ENCODE measurements at places on chromosomes 3 and 15.

- no peak for DNase-seq
These were observed 20.1 kb upstream of the AMOTL2 start for GRCh38 chr3:134394380-134394779.

DNA sequence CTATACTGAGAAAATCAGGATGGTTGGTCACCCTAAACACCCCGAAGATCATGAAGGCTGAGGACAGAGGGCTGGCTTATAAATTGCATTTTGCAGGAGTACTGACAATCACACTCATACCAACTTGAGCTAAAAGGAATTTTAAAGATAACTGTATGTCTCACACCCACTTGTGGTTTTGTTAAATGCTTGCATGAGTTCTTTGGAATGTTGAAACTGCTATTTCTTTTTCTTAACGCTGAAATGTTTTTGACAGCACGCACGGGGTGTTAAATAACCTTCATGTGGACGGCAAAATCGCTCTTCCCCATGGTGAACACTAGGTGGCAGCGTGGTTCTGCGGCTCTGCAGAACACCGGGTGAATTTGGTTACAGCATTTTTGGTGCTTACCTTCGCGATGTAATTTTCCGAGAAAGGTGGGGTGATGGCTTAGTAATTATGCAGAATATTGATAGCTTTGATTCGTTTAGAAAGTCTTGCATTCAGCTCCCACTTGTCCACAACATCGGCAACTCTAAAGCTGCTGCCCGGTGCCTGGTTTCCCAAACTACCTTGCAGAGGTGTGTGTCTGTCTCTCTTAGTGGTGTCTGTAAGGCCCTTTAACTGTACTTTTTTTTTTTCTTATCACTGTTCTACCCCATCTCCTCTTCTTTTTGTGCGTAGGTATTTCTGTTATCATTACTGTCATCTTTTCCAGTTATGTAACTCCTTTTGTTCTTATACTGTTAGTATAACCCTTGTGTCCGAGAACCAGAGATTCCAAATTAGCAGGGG is 51.7 kb downstream of the ARNT2 start:
- DNase-seq: no peak

- no peak for DNase-seq
These were observed 8.2 kb downstream of the PCSK6 start for GRCh38 chr15:101481381-101481705.

GRCh38 chr3:63909431-63909830 is 2.8 kb downstream of the SCAANT1 start:
- no peak for DNase-seq

- no peak for DNase-seq
These were observed 10.6 kb downstream of the RPS27L start for GRCh38 chr15:63146684-63147083.

DNA sequence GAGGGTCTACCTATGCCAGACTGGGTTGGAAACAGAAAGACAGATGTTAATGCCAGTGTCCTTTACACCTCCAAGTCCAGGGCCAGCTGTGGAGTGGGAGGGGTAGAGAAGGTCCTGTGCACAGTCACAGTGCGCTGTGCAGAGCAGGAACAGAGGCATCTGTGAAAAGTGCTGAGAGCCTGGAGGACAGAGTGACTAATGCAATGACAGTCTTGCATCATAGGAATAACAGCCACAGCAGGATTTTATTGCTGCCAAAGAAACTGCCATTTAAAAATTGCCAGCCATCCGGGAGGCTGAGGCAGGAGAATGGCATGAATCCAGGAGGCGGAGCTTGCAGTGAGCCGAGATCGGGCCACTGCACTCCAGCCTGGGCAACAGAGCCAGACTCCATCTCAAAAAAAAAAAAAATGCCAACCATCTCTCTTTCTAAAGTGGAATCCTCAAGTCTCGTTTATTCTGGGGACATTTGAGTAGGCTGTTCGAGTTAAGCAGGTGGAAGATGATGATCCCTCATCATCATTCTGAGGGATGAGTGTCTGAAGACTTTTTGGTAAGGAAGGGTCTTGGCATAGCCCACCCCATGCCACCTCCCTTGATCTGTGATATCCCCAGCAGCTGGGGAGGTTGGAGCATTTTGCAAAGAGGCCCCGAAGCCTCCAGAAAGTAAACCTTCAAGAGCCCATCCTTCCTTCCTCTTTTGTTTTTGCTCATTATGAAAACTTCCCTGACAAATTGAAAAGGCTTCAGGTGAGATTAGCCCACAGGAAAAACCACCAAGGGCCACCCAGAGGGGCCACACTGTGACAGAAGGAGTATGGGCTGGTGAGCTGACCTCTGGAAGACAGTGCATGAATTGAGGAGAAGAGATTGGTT is 7.7 kb downstream of the CCR2 start:
- no peak for DNase-seq

- DNase-seq: no peak
These were observed 12.8 kb downstream of the MYL3 start for GRCh38 chr3:46850468-46850779.

GRCh38 chr3:51384055-51384725 is 901 bp upstream of the MANF start:
- no peak for DNase-seq

DNA sequence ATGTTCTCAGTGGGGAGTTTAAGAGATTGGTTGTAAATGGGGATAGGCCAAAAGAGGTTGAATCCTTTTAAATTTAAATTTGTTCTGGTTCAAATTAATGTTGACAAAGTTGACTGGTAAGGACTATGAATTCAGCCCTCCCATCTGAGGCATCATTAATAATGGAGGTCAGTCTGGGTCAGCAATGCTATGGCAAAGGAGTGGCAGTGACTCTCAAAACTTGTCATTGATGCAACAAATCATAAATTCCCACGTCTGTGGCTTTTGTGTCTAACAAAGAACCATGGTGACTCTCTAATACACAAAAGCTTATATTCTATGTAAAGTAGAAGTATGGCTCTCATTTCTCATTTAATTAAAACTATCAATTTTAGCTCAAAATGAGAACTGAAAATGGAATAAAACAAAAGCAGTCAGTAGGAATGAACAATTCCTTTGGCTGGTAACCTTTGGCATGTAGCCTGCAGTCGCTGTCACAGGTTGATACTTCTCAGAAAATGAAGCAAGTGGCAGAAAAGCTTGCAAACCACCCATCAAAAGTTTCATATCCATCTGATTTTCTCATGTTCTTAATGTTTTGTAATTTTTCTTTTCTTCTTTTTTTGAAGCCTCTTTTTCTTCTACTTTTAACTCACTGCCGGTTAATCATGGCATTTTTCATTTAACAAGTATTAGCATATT is 12.2 kb upstream of the ZBED2 start:
- DNase-seq: no peak

GRCh38 chr3:127844326-127844942 is 22.1 kb upstream of the MGLL start:
- no peak for DNase-seq

DNA sequence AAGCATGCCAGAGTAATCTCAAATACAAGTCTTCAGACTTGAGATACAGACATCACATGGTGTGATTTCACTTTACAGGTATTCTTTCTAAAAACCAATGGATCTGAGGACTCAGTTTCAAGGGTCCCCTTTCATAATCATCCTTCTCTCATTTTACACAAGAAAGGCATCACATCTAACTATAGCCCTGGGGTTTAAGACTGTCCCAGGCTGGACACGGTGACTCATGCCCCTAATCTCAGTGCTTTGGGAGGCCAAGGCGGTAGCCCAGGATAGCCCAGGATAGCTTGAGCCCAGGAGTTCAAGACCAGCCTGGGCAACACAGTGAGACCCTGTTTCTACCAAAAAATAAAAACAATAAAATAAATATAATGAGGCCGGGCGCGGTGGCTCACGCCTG is 36.4 kb downstream of the UBP1 start:
- DNase-seq: no peak

- DNase-seq: no peak
These were observed 55.0 kb downstream of the GLB1 start for GRCh38 chr3:33041909-33042308.

DNA sequence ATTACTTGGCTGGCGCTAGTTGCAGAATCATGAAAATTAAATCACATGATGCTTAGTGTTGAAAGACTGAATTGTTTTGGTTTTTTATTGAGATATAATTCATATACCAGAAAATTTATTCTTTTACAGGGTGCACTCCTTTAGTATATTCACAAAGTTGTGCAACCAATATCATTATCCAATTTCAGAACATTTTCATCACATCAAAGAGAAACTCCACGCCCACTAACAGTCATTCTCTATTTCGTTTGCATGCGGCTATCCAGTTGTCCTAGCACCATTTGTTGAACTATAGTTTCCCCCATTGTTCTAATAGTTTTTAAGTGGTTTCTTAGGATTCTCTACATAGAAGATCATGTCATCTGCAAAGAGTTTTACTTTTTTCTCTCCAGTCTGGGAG is 3.7 kb downstream of the EHD4 start:
- DNase-seq: no peak

GRCh38 chr3:137259701-137260100 is 301.9 kb downstream of the IL20RB start:
- DNase-seq: no peak

- no peak for DNase-seq
These were observed 4.6 kb upstream of the AMOTL2 start for GRCh38 chr3:134378818-134379217.

DNA sequence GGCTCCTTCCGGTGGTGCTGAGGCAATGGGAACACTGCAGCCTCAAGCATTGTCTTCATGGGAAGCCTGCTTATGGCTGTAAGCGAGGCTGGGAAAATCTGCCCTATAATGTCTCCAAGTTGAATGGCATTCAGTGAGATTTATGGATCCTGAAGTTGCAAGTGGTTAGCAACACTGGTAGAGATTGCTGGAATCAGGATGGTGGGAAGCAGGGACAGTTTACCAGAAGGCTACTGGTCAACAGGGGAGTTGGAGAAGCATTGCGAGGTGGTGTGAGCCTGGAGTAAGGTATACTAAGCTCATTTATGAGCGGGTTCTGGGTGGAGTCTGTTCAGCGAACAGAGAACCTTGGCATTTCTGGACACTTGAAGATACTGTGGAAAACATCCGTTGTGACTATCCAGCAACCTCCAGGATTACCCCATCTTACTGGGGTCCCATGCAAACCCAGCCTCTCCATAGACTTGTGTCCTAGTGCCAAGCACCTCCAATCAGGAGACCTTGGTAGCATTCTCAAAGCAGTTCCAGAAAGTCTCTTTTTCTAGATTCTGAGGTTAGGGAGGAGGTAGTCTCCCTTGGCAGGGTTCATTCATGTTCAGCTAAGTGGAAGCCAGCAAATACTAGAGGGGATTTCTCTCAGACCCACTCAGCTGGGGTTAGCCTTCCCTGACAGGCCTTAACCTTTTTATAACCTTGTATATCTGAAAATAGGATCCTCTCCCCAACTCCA is 7.3 kb downstream of the RPSA start:
- no peak for DNase-seq
